Right kidney (tissue), 9 donors: ENCODE measurements at places on chromosomes 12 and 14.

DNA sequence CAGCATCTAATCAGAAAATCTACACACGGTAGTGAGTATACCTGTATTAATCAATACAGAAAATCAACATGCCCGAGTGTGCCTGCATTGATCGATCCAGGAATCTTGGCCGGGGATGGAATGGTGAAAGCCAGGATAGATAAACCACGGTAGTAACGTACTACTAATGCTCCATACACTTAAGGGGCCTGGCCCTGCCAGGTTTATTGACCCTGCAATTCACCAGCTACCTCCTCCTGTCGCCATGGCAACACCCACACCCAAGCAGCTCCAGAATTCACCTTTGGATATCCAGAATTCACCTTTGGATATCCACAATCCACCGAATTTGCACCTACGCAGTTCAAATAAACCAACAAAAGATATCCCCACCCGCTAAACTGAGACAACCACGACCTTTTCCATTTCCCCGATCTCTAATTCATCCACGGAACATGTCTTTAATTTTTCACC lies 14.8 kb upstream of the CALM1 start:
- DNase-seq, result no peak

DNA sequence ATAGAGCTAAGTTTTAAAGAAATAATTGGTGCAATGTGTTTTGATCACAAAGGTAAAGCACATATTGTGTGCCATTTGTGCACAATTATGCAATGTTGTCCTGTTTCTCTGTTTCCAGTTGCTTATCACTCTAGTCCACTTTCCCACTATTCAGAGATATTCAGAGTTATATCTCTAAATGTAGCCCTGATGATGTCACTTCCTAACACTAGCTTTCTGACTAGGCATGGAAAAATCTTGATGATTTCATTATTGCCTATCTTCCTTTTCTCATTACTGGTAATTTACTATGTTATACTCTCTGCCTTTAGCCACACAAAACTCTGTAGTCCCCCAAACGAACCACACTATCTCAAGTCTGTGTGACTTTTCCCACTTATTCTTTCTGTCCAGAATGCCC lies 221.2 kb downstream of the TRHDE start:
- DNase-seq, result no peak

- DNase-seq, result no peak
Observed at GRCh38 chr12:46559311-46559710, 186.7 kb upstream of the SLC38A2 start.

- DNase-seq, result peak; percentile 49
Observed at GRCh38 chr12:110109037-110109836, 14.9 kb upstream of the IFT81 start.

- no peak for DNase-seq
Observed at GRCh38 chr12:87985069-87985675, 44.0 kb downstream of the C12orf50 start.

DNA sequence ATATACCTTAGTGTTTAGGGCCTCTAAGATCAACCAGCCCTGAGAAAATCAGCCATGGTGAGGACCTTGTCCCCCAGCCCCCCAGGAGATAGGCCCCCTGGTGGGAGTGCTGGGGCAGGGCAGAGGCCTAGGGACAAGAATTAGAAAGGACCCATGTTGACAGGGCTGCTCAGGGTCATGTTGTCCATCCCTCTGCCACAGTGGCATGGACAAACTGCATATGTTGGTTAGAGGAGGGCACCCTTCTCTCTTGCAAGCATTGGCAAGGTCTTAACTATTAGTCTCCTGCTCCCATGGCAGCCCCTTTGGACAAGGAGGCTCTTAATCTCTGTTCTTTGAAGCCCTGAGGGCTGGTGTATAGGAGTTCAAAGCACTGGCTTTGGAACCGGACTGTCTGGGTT lies 755 bp upstream of the PTPN6 start:
- no peak for DNase-seq

- DNase-seq, result no peak
Observed at GRCh38 chr14:84806622-84807021, 723.3 kb upstream of the FLRT2 start.

- peak; percentile 50 for DNase-seq
Observed at GRCh38 chr12:42326541-42327226, 717 bp downstream of the PPHLN1 start.

GRCh38 chr12:87165733-87166375 lies 863.3 kb downstream of the C12orf50 start:
- no peak for DNase-seq

GRCh38 chr12:82299319-82300025 lies 58.7 kb downstream of the CCDC59 start:
- no peak for DNase-seq
